ENCODE measurements at places on chromosomes 12 and 14.
A peak's percentile ranks its signal among the peaks of the same experiment; 100 is the strongest.

GRCh38 chr12:116515684-116516083 lies 43.5 kb upstream of the MAP1LC3B2 start:
- H3K27me3 ChIP-seq: no peaks in the 10 kb centered on the region
- H3K27ac ChIP-seq: no peak overlapping the region
- no peak overlapping the region for H3K4me3 ChIP-seq
- no peak for DNase-seq

GRCh38 chr14:25340882-25341281 lies 290.9 kb upstream of the STXBP6 start:
- no peaks in the 10 kb centered on the region for H3K36me3 ChIP-seq
- H3K27ac ChIP-seq: no peak overlapping the region
- H3K4me3 ChIP-seq: no peak overlapping the region
- no peak for DNase-seq

- H3K4me1 ChIP-seq: no peaks in the 10 kb centered on the region
- no peaks in the 10 kb centered on the region for H3K27me3 ChIP-seq
- DNase-seq: peak; percentile 50
- H3K27ac ChIP-seq: no peak overlapping the region
Observed at GRCh38 chr12:65740873-65741600, 83.2 kb upstream of the HMGA2 start.

DNA sequence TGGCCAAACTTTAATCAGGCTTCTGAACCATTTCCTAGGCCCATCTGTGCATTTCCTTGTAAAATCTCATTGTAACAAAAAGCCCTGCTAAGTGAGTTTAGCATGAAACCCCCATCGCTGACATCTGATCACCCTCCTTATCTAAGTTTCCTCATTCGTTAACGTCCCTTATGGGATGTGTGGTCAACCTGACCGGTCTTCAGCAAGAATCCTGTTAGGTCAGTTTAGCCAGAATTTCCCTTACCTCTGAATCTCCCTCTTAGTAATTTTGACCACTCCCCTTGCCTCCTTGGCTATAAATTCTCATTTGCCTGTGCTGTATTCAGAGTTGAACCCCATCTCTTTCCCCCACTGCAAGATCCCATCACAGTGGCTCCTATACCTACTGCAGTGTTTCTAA lies 239.3 kb downstream of the RMST start:
- no peaks in the 10 kb centered on the region for H3K36me3 ChIP-seq
- H3K27ac ChIP-seq: no peak overlapping the region
- no peak for DNase-seq
- H3K4me1 ChIP-seq: no peaks in the 10 kb centered on the region
- H3K4me3 ChIP-seq: no peak overlapping the region

DNA sequence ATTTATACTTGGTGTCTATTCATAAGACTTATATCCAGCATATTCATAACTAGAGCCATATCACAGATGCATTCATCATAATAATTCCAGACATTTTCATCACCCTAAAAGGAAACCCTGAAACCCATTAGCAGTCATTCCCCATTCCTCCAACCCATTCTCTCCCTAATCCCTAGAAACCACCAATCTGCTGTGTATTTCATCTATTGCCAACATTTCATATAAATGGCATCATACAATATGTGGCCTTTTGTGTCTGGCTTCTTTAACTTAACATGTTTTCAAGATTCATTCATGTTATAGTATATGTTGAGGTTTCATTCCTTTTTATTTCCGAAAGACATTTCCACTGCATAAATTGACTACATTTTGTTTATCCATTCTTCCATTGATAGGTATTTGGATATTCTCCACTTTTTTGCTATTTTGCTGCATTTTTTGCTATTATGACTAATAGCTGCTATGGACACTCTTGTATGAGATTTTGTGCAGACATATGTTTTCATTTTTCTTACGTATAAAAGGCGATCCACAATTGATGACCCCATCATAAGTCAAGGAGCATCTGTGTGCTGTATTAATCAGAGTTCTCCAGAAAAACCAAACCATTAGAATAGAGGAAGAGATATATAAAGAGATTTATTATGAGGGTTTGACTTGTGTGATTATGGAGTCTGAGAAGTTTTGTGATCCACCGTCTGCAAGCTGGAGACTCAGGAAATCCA lies 5.1 kb upstream of the OAS2 start:
- H3K4me3 ChIP-seq: no peak overlapping the region
- H3K4me1 ChIP-seq: peaks cover 16% of the 10 kb centered on the region
- no peaks in the 10 kb centered on the region for H3K27me3 ChIP-seq
- no peak overlapping the region for H3K27ac ChIP-seq
- peaks cover 1% of the 10 kb centered on the region for H3K36me3 ChIP-seq

DNA sequence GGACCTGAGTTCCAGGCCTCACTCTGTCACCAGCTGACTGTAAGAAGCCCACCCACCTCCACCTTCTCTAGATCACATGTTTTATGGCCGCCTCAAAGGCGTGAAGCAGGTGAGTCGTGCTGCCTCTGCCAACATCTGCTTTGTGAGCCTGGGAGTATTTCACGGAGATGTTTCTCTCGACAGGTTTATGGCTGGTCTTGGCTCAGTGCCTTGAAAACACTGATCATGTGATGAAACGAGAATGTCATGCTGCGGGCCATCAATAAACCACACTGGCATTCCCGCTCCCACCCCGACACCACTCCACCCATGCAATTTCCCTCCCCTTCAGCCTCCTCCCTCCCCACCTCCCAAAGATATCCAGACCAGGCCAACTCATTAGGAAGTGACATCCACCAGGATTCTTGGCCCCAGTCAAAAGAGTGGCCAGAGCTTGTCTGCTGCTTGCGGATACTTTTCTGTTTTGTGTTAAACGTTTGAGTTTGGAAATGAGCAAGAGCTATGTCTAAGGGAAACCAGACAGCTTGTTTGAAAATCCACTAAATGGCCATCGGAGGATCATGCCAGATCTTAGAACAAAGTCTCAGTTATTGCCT lies 53.8 kb upstream of the NTF3 start:
- no peaks in the 10 kb centered on the region for H3K27me3 ChIP-seq
- no peak overlapping the region for H3K27ac ChIP-seq
- H3K36me3 ChIP-seq: no peaks in the 10 kb centered on the region
- no peaks in the 10 kb centered on the region for H3K4me1 ChIP-seq

GRCh38 chr12:26271889-26272492 lies 76.6 kb downstream of the SSPN start:
- H3K27ac ChIP-seq: no peak overlapping the region
- no peaks in the 10 kb centered on the region for H3K4me1 ChIP-seq
- DNase-seq: no peak
- no peaks in the 10 kb centered on the region for H3K27me3 ChIP-seq
- no peak overlapping the region for H3K4me3 ChIP-seq

DNA sequence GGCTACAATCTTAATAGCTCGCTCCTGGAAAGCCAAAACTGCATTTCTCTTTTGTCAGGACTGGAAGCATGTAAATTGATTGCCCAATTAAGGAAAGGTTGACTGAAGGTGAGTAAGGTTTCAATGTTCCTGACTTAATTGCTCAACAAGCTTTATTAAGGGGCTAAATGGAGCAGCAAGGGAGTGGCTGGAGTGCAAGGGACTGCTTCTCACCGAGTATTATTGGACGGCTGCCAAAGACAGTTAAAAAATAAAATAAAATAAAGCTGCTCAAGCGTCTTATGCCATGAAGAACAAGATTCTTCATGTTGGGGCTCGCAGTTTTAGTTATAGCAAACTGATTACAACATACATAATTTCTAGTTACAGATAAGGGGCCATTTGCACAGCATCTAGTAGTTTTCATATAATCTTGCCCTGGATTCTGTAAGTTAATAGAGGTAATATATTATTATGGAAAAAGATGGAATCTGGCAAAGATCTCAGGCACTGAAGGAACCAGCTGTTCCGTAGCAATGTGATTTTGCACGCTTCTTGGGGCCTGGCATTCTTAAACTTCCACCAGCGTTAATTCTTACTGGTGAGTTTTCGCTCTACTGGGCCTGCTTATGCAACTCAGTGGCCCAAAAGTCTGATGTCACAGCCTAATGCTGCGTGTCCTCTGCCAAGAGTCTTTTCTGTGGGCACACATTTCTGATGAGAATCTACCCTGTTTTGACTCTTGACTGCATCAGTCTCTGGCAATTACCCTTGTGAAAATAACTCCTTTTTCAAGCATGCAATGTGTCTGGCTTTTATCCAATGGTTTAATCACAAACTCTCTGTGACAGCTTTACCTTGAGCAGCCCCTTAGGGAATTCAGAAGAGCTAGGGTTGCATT lies 108.5 kb downstream of the SLC38A1 start:
- H3K36me3 ChIP-seq: no peaks in the 10 kb centered on the region
- no peaks in the 10 kb centered on the region for H3K27me3 ChIP-seq
- peaks cover 10% of the 10 kb centered on the region for H3K4me1 ChIP-seq
- H3K27ac ChIP-seq: no peak overlapping the region

DNA sequence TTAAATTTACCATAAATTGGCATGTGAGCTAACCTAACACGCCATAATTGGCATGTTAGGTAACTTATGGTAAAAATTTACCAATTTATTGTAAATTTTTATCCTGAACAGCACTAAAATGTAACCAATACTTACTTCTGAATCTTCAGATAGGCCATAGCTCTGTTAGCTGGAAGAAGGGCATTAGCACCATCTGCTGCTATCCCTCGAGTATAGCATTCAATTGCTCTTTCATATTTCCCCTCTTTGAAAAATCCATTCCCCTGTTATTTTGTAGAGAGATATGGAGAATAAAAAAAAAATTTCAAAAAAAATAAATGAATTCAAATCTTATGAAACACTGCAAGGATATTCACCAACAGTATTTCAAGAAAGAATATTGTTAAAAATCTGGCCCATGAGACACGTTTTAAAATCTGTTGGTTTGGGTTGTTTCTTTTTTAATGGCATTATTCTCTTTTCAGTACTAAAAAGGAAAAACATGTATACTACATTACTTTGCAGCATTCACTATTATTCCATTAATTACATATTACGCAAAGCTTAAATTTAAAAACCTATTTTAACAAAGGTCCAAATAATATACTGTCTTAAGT lies 19.1 kb downstream of the RPAP3 start:
- H3K4me1 ChIP-seq: peaks cover 5% of the 10 kb centered on the region
- no peak overlapping the region for H3K4me3 ChIP-seq
- H3K27me3 ChIP-seq: no peaks in the 10 kb centered on the region
- DNase-seq: no peak
- no peak overlapping the region for H3K27ac ChIP-seq

DNA sequence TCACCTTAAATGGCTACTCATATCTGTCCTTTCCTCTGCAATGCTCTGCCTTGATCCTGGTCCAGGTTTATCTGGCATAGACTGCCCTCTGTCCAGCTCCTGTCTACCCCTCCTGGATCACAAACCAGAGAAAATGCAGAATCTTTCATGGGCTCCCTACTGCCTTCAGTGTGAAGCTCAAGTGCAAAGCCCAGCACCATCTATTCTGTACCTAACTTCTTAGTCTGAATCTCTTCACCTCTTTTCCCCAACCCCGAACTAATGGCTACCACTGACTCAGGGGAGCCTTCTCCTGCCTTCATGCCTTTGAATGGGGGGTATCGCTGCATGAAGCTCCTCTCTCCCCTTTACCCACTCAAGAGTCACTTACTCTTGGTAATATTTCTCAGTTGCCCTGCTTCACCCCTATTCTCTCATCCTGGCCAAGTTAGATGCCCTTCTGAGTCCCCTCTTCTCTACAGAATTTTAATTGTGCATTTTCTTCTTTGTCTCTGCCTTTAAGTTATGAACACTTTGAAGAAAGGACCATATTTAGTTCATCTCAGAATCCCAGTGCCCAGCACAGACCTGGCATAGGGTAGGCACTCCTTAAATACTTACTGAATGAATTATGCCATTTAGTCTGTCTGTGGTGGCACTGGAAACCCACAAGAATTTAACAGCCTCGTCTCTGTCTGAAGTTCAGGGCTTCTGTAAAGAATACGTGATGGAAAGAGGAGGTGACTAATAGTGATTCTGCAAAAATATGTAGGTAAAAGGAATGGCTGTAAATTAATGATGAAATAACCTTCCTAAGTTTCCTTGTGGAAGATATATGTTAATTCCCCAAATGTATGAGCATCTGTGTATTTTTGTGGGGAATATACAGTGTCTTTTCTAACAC lies 191.3 kb upstream of the AMIGO2 start:
- DNase-seq: peak; percentile 15
- no peak overlapping the region for H3K4me3 ChIP-seq
- no peaks in the 10 kb centered on the region for H3K36me3 ChIP-seq
- peaks cover 59% of the 10 kb centered on the region for H3K4me1 ChIP-seq
- no peaks in the 10 kb centered on the region for H3K27me3 ChIP-seq

GRCh38 chr14:97776890-97777558 lies 979.8 kb downstream of the VRK1 start:
- no peaks in the 10 kb centered on the region for H3K27me3 ChIP-seq
- peaks cover 8% of the 10 kb centered on the region for H3K4me1 ChIP-seq
- H3K36me3 ChIP-seq: no peaks in the 10 kb centered on the region
- no peak overlapping the region for H3K4me3 ChIP-seq
- no peak overlapping the region for H3K27ac ChIP-seq

DNA sequence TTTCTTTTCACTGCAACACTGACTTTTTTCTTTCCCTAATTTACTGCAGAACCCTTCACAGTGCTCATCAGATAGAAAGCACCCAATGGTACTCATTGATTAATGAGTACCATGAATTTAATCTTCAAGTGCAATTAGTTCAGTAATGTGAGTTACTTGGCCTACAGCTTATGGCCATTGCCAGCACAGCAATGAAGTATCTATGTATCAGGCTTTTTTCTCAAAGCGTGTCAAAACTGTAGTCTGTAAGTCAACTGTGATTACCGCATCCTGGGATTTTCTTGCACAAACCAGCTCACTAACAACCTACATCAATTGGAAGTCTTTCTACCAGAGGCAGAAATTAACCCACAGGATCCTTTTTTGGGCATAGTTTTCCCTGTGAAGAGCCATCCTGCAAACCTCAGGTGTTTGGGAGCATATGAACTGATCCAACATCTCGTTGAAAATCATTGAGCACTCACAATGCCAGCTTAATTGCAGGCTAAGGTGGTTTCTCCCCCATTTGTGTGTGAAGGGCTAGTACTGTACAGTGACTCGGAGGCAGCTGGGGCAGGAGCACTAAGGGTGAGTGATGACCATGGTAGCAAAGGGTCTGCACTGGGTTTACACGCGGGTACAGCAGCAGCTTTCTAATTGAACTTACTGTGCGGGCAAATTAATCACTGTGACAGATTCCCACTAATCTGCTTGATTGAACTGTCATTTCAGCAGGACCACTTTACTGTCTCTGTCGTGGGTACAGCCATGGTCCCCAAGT lies 619.3 kb downstream of the SNAPC1 start:
- no peak for DNase-seq
- no peak overlapping the region for H3K4me3 ChIP-seq
- no peaks in the 10 kb centered on the region for H3K4me1 ChIP-seq

DNA sequence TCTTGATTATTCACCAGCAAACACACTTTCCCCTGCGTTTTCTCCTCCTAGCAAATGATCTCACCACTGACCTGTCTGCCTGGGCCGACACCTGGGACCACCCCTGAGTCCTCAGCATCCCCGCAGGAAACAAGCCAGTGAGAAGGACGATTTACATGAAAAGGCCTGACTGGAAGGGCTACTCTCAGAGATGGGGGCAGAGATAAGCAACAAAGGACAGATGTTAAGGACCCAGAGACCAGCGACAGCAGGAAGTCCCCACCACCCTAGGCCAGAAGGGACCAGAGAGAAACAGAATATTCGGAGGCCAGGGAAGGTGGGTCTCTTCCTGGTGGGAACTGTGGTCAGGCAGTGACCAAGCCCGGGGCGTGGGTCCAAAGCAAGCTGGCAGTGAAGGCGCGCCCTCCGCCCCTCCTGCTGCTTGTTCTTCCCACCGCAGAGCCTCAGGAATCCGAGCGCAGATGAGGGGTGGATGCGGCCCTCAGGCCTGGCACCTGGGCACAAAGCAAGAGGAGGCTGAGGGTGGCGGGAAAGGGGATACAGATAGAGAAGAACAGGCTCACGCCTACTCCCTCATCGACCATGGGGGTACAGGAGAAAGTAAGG lies 55.8 kb downstream of the STX2 start:
- H3K36me3 ChIP-seq: no peaks in the 10 kb centered on the region
- H3K27me3 ChIP-seq: no peaks in the 10 kb centered on the region
- DNase-seq: no peak
- no peaks in the 10 kb centered on the region for H3K4me1 ChIP-seq

Measured in CD8-positive, alpha-beta memory T cell (primary cell).